ENCODE measurements at places on chromosomes 1 and 21.

DNA sequence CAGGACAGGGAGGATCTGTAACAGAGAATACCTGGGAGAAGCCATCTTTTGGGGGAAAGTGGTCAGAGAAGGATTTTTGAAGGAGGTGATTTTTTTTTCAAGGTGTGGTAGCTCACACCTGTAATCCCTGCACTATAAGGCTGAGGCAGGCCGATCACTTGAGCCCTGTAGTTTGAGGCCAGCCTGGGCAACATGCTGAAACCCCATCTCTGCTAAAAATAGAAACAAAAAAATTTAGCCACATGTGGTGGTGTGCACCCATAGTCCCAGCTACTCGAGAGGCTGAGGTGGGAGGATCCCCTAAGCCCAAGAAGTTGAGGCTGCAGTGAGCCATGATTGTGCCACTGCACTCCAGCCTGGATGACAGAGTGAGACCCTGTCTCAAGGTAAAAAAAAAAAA is 67.4 kb upstream of the ARTN start:
- DNase-seq, result no peak

GRCh38 chr1:208129060-208129459 is 115.1 kb downstream of the PLXNA2 start:
- DNase-seq, result no peak

DNA sequence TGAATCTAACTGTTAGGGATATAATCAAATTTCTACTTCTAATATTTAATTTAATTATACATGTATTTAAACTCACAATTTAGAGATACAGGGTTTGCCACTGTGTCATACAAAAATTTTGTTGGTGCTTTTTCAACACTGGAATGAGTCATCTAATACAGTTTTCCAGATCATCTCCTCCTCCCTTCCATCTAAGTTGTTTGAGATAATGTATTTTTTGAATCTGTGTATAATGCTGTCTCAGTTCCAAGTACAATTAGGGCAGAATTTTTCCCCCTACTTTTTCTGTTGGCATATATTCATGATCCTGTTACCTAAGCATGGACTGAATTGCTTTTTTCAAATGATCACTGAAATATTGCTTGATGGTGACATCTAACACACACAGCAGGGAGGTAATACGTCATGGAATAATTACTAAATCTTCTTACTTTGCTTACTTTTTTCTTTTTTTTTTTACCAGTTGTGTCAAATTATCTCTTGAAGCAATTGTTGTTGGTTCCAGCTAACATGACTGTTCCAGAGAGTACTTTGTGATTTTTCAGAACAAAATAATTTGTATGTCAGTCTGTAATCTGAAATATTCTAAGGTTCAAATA is 146.0 kb downstream of the MAGI3 start:
- peak; percentile 62 for DNase-seq

DNA sequence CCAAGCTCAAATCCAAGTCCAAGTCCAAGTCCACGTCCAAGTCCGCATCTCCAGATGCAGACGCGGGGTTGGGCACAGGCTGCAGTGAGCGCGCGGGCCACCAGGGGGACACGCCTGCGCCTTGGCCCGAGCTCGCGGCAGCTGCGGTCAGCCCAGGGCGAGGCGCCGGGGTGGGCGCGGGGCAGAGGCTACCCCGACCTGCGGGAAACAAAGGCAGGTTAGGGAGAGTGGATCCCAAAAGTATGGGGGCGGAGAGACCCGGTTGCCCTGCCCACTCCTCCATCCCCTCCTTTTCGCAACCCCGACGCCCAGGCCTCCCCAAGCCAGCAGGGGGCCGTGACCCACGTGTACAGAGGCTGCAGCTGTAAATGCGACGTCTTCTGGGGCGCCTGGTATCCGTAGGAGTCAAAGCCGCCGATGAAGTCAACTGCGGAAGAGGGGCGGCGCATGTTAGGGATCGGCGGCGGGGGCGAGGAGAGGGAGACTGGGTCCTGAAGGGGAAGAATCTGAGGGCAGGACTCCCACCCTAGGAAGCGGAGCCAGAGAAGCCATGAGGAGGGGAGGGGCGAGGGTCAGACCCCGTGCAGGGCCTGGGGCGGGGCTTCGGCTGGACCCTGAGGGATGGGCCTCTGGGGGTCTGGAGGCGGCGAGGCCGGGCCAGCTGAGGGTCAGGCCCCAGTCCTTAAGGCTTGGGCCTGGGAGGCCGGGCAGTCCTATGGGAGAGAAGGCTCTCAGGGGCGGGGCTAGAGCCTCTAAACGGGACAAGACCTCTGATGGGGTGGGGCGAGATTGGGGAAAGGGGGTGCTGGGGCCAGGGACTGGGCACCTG is 58.0 kb downstream of the NKAIN1 start:
- no peak for DNase-seq

DNA sequence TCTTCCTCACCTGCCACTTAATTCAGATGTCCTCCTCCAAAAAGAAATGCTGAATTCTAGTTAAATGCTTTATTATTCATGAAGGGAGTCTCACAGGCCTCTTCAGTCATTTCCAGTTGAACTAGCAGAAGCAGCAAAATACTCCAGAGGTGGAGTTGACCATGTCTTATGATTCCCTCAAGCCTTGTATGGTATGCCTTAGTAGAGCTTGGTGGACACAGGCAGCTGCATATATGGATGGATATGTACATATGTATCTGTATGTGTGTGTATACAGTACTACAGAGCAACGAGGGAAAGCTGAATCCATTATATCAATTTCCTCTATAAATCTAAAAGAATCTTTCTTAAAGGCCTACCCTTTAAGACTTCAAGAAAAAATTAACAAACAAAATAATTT is 83.6 kb upstream of the HP1BP3 start:
- no peak for DNase-seq

DNA sequence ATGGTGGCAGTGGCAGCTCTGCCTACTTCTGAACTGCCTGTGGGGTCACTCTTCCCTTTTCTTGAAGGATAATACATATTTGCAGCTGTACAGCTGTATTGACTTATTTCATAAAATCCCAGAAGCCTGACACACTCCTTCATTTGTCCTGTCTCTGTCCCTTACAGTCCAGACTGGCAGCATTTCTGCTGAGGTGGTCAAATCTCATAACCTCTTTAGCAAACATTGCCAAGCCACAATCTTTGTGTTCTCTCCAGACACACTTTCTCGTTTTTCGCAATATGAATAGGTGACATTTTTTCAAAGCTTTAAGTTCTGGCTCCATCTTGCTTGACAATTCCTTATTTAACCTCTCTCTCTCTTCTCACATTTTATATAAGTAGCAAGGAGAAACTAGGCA is 15.2 kb downstream of the LY9 start:
- no peak for DNase-seq

GRCh38 chr1:15538771-15539170 is 12.1 kb downstream of the DNAJC16 start:
- DNase-seq, result no peak

DNA sequence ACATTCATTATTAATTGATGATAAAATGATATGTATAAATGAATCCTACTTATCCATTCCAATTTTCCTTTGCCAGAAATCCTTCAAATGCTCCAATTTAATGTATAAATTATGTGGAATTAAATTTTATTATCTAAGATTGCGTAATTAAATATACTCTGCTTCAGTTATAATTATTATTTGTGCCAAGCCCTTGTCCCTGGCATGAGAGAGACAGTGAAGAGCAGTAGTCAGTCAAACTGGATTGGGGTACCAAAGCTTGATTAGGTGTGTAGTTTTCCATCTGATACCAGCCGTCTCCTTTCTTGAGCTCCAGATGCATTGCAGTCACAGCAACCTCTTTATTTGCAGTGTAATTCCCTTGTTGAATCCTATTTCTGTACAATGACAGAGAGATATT is 22.4 kb upstream of the MTF2 start:
- no peak for DNase-seq

GRCh38 chr1:81351864-81352263 is 448.9 kb upstream of the ADGRL2 start:
- DNase-seq, result no peak

DNA sequence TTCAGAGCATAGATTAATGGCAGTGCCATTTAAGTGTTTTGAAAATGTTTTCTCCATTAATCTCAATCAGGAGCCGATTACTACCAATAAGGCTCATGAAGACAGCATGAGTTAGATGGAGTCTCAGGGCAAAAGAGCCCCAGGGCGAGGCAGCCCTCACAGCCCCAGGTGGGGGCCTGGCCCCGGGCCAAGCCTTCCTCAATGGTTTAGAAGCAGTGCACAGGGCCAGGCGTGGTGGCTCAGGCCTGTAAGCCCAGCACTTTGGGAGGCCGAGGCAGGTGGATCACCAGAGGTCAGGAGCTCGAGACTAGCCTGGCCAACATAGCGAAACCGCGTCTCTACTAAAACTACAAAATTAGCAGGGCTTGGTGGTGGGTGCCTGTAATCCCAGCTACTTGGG is 348.1 kb upstream of the VAMP3 start:
- DNase-seq, result no peak

DNA sequence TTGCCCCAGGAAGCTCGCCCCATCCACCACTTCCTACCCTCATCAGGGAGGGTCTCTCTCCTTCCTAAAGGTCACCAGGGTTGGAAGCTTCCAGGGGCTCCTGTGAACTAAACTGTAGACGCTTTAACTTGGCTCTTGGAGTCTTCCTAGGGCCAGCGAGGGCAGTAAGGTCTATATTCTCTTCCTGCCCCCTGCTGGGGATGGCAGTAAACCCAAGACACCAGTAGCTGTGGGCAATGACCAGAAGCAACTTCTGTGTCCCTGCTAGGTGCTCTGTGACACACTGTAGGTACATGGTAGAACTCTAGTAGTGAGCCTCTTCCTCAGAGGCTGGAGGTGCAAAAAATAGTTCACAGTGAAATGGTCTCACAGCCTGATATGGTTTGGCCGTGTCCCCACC is 30.0 kb downstream of the KCND3 start:
- DNase-seq, result no peak

DNA sequence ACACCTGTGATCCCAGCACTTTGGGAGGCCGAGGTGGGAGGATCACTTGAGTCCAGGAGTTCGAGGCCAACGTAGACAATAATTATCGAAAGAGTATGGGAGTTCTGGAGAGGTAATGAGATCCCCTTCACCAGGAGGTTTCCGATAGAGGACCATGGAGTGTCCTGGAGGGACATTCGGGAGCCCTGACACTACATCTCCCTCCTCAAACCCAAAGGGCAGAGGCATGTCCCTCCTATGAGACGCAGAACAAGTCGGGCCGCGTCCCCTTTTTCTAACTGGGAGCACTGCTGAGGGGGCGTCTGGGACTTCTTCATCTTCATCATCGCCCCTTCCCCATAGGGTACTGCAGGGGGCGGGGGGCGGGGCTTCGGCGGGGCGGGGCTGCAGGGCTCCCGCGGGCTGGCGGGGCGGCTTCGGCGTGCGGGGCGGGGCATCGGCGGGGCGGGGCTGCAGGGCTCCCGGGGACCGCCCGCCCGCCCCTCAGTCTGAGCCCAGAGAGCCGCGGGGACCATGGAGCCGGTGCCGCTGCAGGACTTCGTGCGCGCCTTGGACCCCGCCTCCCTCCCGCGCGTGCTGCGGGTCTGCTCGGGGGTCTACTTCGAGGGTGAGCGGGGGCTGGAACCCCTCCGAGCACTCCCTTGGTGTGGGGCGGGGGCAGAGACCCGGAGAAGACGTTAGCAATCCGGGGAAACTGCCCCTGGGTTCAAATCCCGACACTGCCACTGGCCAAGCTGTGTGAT is at the start of gene THEMIS2:
THEMIS2 (plus strand) TSS at position 486 of the 743 bp plus-strand sequence; CDS start at position 514, 28 bp downstream.
- DNase-seq, result peak; percentile 28

DNA sequence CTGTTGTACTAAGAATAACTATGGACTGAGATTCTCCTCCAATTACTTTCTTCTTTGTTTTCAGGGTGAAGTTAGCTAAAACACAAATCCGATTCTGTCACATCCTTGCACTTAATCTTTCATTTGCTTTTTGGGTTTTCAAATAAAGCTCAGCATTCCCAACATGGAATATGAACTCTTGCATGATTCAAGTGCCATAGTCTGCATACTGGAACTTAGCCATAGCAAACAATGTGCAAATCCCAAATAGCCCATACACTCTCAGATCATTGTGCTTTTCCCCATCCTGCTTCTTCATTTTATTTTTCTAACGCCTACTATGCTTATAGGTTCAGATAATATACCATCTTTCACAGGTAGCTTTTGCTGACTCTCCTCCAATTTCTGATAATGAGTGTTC is 455.8 kb upstream of the PRMT6 start:
- DNase-seq, result no peak

- peak; percentile 82 for DNase-seq
Observed at GRCh38 chr21:46509741-46510502, 51.2 kb downstream of the DIP2A start.

DNA sequence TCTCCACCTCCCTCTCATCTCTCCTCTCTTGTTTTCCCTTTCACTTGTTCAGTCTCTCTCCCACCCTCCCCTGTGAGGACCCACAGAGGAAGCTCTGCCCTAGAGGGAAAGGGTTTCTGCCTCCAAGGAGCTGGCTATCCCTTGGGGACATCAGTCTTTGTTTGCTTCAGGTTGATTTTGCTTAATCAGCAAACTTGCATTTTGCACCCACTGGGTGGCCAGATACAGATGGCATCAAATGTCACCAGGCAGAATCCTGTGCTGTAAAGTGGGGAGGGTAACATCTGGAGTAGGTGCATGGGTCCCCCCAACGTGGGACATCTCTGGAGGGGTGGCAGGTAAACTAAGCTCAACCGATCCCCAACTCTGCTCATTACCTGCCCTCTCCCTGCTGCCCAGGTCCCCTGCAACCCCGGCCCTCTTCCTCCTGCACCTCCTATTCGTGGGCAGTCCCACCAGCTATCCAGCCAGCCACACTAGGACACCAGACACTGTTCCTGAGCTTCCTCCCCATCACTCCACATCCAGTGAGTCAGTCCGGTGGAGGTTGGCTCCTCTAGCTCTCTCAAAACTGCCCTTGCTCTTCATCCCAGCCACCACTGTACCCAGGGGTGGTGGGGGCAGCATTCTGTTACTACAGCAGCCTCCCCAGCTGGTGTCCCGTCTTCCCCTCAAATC is 123.3 kb downstream of the KCNN3 start:
- no peak for DNase-seq

GRCh38 chr21:29436143-29436542 is 137.4 kb downstream of the BACH1 start:
- no peak for DNase-seq

- DNase-seq, result no peak
Observed at GRCh38 chr1:190193508-190194115, 284.1 kb downstream of the BRINP3 start.
